Dorsolateral prefrontal cortex (tissue), 122 donors: ENCODE measurements at places on chromosomes 6 and 20. TPM values are rescaled to one million over a fixed set of nuclear protein-coding genes. Genes with fewer than 3 reads are reported as not detected.

Gene HEY2
- 9.9 TPM for total RNA-seq

Gene OLIG3
- not detected for total RNA-seq

Gene LCA5
- 11.3 TPM for total RNA-seq

Gene C6orf132
- total RNA-seq = 0.10 TPM

Gene MLN
- total RNA-seq = not detected

Gene LY86
- total RNA-seq = 3.4 TPM

Gene DTD1
- 27.9 TPM for total RNA-seq

Gene GRM4
- total RNA-seq = 14.3 TPM

Gene TNFRSF6B
- total RNA-seq = 16.3 TPM

Gene BMP7
- total RNA-seq = 18.8 TPM

Gene ZNF311
- total RNA-seq = 0.70 TPM

Gene TMEM244
- 2.2 TPM for total RNA-seq

Gene CENPQ
- total RNA-seq = 6.3 TPM

Gene SIRPD
- 0.61 TPM for total RNA-seq

Gene VWA7
- 26.5 TPM for total RNA-seq

Gene FNDC11
- not detected for total RNA-seq

Gene BPIFB1
- total RNA-seq = not detected

Gene TAF11
- total RNA-seq = 22.8 TPM

Gene DEFB132
- total RNA-seq = not detected

Gene FITM2
- 19.5 TPM for total RNA-seq

Gene REM1
- not detected for total RNA-seq

Gene OR2B6
- not detected for total RNA-seq

Gene MYO6
- total RNA-seq = 90.9 TPM

Gene ZSCAN31
- total RNA-seq = 26.9 TPM

Gene CEP57L1
- total RNA-seq = 18.1 TPM

Gene GNMT
- total RNA-seq = 3.9 TPM

Gene POU3F2
- total RNA-seq = 21.6 TPM

Gene FAM210B
- 26.1 TPM for total RNA-seq

Gene FHL5
- total RNA-seq = 4.2 TPM

Gene AVP
- not detected for total RNA-seq

Gene PTCRA
- not detected for total RNA-seq

Gene VGLL2
- 0.24 TPM for total RNA-seq

Gene TFAP2D
- total RNA-seq = 0.62 TPM

Gene DLK2
- 7.9 TPM for total RNA-seq

Gene PRICKLE4
- total RNA-seq = not detected

Gene LRP11
- total RNA-seq = 59.6 TPM

Gene COL9A1
- 9.3 TPM for total RNA-seq

Gene TXLNB
- total RNA-seq = 1.9 TPM
